ENCODE measurements at places on chromosomes 6 and 20.

- no peak for DNase-seq
Measured at GRCh38 chr6:30754631-30755030, 10.3 kb upstream of the IER3 start.

DNA sequence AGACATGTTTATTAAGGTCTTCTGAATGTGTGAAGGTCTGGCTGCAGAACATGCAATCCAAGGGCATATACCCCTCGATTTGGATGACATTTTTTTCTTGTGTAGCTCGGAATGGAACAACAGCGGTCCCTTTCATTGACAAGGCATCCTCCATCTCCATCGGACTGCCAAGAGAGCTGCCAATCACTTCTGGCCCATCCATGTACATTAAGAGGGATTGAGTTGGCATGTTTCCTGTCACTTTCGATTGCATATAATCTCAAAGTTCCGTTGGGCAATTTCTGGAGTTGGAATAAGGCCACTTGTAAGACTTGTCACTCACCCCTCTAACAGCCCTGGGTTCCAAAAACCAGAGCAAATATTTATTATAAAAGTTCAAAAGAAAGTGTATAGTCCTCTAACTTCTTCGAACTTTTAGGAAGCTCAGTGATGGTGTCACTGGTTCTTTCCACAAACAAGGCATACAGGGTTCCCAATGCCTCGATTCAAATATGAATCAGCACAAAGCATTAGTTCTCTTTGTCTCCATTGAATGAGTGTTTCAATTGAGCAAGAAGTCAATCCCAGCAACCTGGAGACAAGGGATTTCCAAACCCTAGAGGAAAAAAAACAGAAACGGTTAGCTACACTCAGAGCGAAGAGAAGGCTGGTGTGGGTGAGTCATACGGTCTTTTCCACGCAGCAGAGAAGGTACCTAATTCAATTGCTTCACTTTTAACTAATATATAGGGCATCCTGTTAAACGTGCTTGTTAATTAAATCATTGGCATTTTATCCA, 10.9 kb downstream of the ZNF217 start:
- no peak for DNase-seq

GRCh38 chr6:108589244-108589791, 28.6 kb downstream of the FOXO3 start:
- peak; percentile 18 for DNase-seq

- DNase-seq, result no peak
Measured at GRCh38 chr6:136647363-136647852, 97.2 kb upstream of the MAP7 start.

DNA sequence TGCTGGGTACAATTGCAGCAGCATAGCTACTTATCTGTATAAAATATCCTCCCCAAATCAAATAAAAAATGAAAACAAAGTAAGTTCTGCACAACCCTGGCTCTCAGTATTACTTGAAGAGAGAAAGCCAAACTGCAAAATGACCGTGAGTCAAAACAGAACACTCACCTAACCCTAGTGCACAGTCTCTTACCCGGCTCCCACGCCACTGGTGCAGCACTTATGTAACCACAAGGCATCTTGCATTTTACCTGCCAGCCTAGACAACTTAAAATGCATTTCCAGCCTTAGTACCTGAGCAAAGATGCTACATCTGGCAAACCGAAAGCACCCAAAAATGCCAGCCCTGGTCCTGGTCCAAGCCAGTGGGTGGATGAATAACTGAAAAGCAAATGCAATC, 12.4 kb upstream of the SIRPB1 start:
- DNase-seq, result no peak

DNA sequence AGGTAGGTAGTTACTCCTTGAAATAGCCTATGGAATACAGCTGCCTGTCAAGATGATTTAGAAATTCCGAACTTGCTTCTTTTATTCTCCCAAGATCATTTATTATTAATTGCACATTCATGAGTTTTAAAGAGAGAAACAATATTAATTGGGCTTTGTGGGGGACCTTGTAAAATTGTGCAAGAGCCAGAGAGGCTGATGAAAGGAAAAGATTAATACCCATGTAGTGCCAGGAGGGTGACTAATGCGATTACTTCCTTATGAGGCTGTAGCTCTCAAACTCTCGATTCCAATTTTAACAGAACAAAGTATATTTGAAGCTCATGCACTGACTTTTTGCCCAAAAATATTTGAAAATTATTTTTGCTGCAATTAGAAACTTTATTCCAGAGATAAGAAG, 423.8 kb upstream of the ID4 start:
- peak; percentile 40 for DNase-seq

DNA sequence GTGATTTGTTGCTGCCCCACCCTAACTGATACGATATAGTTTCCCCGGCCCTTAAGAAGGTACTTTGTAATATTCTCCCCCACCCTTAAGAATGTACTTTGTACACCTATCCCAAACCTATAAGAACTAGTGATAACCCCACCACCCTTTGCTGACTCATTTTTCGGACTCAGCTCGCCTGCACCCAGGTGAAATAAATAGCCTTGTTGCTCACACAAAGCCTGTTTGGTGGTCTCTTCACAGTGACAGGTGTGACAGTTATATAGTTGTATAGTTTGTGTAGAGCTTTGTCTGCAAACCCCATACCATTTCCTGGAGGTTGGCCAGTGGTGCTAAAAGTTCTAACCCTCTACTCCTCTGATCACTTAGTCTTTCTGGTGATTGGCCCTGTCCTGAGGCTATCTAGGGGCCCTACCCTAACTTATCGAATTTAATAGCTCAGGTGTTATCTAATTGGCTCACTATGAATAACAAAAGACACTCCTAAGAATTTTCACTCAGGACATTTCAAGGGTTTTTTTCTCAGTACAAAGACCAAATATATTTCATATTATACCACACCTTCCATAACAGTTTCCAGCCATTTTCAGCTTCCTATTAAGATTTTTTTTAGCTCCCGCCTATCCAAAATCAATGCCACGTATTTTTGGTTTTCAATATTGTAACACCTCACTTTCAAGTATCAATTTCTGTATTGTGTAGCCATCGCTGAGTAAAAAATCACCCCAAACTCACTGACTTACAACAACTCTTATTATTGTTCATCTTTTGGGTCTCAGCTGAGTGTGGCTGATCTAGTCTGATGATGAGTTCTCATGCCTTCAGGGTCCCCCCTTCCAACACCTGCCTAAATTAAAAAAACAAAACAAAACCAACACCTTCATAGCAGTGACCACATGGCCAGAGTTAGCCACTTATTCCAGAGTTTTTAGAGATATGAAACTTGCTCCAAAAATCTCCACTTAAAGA, 9.8 kb upstream of the BTN1A1 start:
- DNase-seq, result no peak

GRCh38 chr20:12054556-12054955, 136.9 kb downstream of the BTBD3 start:
- no peak for DNase-seq

DNA sequence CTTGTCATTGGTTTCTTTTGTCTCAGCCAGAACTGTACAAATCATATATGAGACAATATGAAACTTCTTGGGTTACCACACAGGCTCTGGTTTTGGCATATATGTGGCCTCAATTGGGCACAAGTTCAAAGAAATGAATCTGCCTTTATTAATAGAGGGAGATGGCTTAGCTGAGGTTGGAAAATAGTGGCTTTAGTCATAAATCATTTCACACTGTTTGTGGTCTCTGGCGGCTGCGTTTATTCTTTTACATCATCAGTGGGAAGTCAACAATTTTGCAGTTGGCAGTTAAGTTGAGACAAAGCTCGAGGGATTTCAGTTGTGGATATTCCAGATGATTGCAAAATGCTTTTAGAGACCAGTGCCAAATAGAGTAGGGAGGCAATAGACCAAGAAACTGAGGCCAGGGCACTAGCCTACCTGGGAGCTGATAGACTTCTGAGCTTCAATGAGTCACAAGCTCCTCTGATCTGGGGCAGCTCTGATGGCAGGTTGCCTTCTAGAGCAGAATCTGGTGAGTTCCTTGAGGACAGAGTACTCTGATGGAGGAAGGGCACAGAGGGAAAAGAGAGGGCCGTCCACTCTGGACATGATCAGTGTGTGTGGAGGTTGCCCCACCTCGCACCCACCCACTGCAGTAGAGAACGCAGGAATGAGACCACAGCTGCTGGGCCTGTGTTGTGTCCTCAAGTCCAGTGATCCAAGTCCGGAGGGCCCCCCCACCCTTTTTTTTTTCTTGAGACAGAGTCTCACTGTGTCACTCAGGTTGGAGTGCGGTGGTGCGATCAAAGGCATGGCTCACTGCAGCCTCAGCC, 73.5 kb downstream of the ARMC2 start:
- no peak for DNase-seq

- DNase-seq, result peak; percentile 88
Measured at GRCh38 chr6:28474441-28475219, 31.3 kb upstream of the ZSCAN23 start.

DNA sequence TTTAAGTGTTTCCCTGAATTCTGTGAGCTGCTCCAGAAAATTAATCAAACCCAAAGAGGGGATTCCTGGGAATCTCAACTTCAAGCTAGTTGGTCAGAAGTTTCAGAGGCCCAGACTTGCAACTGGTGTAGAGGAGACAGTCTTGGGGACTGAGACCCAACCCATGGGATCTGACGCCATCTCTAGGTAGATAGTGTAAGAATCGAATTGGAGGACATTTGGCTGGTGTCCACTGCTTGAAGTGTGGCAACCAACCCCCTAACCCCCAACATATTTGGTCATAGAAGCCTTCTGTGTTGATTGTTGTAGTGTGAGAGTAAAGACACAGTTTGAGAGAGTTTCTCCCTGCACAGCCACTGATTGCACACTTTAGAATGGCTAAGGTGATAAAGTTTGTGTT, 103.5 kb upstream of the CARMIL1 start:
- DNase-seq, result no peak

DNA sequence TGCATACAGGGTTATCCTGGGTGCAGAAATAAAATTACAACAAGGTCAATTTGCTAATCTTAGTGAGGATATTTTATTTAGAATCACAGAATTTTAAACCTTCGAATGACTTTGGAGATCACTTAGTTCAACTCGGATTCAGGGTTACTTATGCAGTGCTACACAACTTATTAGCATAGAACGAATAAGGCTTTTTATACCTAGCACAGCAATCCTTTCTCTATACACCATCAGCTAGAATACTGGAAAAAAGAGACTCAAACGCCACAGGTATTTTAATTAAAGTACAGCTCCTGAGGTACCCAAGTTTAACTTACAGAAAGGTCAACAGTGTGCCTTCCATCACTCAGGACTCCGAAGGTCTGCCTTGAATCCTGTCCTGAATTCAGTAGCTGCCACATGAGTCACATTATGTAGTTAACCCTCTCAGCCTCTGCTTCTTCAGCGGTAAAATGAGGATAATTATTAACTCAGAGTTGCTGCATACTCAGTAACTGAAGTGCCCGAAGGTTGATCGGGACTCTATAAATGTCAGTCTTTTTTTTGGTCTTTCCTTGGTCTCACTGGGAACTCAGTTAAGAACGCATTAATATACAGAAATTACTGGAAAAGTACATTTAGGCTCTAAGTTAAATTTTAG, 6.0 kb upstream of the QKI start:
- DNase-seq, result no peak

- DNase-seq, result no peak
Measured at GRCh38 chr6:33053230-33053629, 20.2 kb downstream of the HLA-DPA1 start.

GRCh38 chr6:159916752-159917151, 26.0 kb downstream of the MAS1 start:
- DNase-seq, result no peak

DNA sequence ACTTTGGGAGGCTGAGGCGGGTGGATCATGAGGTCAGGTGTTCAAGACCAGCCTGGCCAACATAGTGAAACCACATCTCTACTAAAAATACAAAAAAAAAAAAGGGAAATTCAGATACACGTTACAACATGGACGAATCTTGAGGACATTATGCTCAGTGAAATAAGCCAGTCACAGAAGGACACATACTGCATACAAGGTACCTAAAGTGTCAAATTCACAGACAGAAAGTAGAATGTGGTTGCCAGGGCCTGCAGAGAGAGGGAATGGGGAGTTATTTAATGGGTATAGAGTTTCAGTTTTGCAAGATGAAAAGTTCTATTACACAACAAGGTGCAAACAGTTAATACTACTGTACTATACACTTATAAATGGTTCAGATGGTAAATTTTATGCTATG, 75.1 kb downstream of the SNX5 start:
- DNase-seq, result no peak

- no peak for DNase-seq
Measured at GRCh38 chr6:1237636-1238035, 74.3 kb upstream of the FOXQ1 start.

DNA sequence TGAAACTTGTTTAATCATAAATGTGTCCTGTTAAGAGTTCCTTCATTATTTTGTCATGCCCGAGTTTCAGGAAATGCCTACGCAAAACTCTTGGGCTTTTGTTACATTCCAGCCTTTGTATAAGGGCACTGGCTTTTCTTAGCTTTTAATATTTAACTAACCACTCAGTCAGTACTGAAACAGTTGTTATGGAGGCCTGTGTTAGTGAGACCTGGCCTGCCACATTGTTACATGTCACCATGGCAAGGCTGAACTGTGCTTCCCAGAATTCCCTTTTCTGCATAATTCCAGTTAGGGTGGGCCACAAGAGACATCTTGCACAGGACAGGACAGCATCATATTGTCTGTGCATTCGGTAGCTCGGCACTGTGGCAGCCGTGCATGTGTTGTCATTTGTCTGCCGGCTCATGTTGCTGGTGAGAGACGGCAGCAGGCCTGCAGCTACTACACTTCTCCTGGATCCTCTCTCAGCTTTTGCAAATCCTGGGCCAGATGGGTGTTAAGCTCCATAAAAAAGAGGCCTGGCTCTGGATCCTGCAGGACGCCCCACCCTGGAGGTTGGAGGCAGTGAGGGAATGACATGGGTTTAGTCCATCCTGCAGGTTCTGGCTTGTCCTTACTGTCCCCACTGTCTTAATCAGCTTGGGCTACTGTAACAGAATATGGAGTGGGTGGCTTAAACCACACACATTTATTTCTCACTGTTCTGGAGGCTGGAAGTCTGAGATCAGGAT, 128.8 kb upstream of the DTNBP1 start:
- DNase-seq, result no peak

DNA sequence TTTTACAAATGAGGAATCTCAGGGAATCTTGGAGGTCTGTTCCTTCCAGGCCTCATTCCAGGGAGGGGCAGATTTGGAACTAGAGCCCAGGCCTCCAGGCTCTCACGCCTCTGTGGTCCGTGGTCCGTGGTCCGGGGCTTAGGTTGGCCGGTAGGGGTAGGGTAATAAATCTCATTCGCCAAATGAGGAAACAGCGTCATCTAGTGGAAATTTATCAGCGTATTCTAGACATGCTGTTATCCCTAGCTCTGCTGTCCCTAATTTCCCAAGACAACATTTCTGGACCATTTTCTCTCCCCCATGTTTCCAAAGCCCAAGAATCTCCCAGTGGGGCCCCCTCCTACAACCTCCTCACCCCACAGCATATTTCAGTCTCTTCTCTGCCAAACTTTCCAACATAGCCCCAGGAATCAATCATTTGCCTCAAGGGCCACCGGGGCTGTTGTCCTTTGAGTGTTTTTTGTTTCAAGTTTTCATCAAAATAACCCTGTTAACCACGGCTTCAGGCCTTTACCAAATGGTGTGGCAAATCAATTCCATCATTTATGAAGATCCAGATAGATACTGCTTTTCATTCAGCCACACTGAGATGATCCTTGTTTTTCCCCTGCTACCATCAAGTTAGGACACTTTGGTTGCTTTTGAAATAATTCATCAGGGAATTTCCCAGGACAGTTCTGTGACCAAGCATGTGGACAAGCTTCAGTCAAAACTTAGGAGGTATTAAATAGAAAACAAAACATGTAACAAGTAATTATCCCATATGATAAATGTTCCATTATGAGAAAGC, 126.8 kb downstream of the ALDH8A1 start:
- DNase-seq, result peak; percentile 86

- DNase-seq, result no peak
Measured at GRCh38 chr6:134809130-134809529, 140.8 kb downstream of the ALDH8A1 start.

Data from HCT116 (cell line).